ENCODE measurements at places on chromosomes 1 and 21. TPM values are rescaled to one million over a fixed set of nuclear protein-coding genes. Genes with fewer than 3 reads are reported as not detected.

GRCh38 chr1:48916130-48917069 lies 139.7 kb upstream of the BEND5 start:
- peak; percentile 70 for DNase-seq

- DNase-seq = no peak
Observed at GRCh38 chr1:58896246-58897183, 112.7 kb upstream of the JUN start.

- no peak for DNase-seq
Observed at GRCh38 chr1:160074865-160075264, 4.9 kb upstream of the KCNJ10 start.

- no peak for DNase-seq
Observed at GRCh38 chr1:162857850-162858249, 3.1 kb downstream of the CCDC190 start.

DNA sequence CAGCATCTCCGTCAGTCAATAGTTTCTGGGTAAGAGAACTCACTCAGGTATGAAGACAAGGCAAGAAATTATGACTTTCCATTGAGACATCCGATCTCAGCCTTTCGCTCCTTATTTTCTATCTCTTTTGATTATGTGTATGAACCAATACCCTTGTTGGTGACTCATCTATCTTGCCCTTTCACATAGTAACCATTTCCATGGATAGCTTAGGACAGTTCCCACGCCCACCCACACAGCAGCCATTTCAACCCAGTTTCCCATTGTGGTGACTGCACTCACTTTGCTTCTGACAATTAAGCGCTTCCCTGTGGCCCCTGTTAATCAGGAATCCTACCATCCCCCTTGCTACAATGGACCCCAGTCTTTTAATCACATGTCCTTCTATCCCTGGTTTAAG lies 210.6 kb upstream of the ADGRL2 start:
- no peak for DNase-seq

DNA sequence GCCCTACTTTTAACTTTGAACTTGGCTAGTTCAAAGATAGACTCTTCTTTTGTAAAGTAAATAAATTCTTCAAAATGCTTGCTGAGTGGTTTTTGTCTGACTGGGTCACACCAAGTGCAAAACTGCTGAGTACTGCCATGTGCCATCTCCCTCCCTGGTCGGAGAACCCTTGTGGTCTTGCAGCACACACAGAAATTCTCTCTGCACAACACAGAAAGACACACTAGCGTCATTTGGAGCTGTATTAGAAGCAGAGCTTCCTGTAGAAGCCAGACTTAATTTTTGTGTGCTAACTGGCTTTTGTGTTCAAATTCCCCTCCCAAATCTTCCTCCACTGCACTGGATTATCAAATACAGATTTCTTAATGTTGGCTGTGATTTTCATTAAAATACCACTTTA lies 2.5 kb downstream of the PSMB4 start:
- peak; percentile 70 for DNase-seq

- no peak for DNase-seq
Observed at GRCh38 chr1:155316922-155317321, 3.8 kb upstream of the RUSC1 start.

DNA sequence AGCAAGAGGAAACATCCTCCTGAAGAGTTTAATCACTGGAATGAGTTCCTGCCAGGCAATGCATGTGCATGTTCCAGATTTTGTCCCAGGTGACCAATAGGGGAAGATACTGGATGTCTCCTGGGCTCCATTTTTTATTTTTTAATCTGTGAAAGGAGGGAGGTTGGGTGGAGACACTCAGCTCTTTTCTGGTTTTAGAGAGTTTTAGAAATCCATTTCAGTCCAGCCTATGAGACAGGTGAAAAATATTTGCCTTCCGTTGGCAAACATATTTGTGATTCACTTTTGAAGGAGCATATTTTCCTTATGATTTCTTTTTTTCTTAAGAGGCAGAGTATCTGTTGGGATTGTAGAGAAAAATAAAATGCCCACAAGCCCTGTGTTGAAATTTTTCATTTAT lies 70.7 kb downstream of the ABCA4 start:
- DNase-seq = no peak

DNA sequence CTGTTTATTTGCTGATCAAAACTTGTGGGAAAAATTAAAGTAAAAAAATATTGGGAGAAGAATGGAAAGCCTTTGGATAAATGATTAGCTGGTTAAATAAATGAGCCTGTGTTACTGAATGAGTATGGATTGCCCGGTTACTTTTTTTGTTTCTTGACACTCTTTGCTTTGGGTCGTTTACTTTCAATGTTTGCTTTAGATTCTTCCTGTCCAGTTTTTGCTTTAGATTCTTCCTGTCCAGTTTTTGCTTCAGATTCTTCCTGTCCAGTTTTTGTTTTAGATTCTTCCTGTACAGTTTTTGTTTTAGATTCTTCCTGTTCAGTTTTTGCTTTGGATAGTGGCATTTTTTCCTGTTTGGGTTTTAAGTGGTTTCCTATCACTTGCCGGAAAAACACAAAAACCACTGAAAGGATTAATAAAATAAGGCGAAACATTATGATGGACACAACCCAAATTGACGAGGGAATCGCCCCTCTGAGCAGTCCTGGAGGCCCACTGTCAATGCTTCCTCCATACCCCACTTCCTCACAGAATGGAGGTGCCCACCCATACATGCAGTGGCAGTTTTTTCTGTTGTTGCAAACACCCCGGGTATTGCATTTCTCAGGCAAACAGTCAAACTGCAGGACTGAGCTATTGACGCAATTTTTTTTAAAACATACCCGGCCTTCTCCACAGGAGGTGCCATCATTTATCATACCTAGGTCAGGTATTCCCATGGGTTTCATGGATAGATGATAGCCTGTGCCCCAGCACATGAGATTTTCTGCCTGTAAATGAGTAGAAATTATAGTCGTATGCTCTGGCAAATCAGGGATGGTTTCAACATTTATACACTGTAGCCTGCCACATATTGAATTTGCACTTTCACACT lies 2.3 kb downstream of the ADAM30 start:
- no peak for DNase-seq

- DNase-seq = peak; percentile 87
Observed at GRCh38 chr1:222829868-222830267, 15.0 kb downstream of the DISP1 start.

- DNase-seq = no peak
Observed at GRCh38 chr1:156766298-156767100, 836 bp upstream of the PRCC start.

DNA sequence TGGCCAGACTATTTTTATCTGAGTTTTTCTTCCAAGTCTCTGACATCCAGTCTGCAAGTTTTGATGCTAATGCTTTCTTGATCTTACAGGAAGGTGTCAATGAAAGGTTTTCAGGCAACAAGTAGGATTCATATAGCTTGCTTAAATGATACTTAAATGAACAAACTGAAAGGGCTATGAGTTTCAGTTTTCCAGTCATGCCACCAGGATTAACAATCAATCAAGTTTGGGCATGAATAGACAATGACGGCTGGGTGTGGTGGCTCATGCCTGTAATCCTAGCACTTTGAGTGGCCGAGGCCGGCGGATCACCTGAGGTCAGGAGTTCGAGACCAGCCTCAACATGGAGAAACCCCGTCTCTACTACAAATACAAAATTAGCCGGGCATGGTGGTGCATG lies 34.3 kb upstream of the SLC16A1 start:
- no peak for DNase-seq

GRCh38 chr1:160177231-160177630 lies 13.1 kb upstream of the CASQ1 start:
- no peak for DNase-seq

- no peak for DNase-seq
Observed at GRCh38 chr1:61482170-61482734, 242.7 kb downstream of the TM2D1 start.

GRCh38 chr1:33426916-33427315 lies 4.0 kb downstream of the PHC2 start:
- no peak for DNase-seq

GRCh38 chr1:20151906-20152598 lies 12.9 kb downstream of the PLA2G2F start:
- DNase-seq = peak; percentile 72

DNA sequence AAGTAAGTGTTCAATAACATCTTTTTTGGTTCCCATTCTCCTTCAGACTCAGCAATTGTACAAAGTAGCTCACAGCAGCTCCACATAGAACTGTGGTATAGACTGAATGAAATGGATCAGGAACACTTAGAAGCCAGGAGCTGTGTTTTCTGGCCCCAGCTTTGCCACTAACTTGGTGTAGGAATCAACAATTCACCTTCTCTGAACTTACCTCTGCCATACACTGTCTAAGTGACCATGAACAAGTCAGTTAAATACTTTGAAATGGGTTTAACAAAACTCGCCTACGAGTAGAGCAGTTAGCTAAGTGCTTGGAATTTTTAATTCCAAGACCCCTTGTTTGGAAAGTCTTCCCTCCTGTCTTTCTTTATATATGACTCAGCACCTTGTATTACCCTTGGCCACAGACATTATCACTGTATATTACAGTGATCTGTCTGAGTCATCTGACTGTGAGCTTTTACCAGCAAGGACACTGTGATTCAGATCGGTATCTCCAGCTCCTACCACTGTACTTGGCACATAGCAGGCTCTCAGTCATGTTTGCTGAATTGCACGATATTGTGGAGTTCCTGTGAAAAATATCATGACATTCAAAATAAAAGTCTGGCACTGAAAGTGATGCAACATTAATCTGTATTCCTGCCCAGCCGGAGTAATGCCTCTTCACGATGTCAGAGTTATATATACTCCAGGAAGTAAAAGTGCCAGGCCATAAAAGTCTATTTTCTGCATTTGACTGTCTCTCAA lies 101.7 kb upstream of the BEND5 start:
- no peak for DNase-seq

- peak; percentile 71 for DNase-seq
Observed at GRCh38 chr1:43554444-43554992, 23.8 kb downstream of the PTPRF start.

DNA sequence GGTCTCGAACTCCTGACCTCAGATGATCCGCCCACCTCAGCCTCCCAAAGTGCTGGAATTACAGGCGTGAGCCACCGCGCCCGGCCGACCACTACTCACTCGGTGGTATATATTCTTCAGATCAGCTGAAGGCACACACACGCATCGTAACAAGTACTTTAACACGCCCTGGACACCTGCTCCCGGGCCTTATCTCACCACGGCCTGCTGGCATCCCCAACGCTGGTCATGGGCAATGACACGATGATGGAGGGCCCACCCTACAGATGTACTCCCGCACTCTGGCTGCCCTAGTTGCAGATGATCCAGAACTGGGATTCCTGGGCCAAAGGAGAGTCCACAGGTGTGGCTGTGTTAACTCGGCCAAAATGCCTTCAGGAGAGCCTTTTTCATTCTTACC lies 11.6 kb downstream of the UBE2J2 start:
- DNase-seq = no peak

GRCh38 chr1:184485751-184486723 lies 99.2 kb downstream of the C1orf21 start:
- DNase-seq = no peak

DNA sequence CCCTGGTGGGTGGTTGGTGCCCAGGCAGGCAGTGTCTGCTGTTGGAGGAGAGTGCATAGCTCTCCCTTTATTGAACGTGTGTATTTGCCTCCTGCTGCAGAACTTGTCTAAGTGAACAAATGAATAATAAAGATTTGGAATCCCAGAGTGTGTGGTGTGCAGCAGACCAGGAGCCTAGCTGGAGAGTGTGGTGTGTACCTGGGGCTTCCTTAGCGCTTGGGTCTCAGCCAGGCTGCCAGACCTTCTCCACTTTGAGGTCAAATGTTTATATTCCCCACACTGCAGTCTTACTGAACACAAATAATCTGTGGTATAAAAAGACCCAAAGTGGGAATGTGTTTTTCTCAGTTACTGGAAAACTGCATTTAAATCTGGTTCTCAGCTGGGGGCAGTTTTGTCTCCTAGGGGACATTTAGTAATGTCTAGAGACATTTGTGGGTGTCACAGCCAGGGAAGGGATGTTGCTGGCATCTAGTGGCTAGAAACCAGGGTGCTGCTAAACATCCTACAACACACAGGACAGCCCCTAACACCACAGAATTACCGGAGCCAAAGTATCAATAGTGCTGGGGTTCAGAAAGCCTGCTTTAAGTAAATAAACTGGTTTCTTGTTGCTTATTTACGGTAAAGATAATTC lies 23.6 kb downstream of the SLC37A1 start:
- peak; percentile 16 for DNase-seq

DNA sequence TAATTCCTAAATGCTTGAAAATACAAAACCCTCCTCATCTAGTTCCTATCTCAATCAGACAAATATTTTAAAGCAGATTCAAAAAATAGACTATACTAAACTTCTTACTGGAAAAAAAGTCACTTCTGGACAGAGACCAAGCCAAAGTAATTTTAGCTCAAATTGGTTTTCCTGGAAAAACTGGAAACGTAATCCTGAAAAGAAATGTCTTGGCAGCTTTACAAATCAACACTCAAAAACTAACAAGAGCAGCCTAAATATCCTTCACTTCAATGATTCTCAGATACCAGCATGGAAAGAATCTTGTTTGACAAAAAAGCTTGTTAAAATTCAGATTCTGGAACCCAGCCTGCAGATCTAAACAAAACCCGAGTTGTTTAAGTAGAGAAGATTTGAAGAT lies 9.1 kb upstream of the GPR88 start:
- DNase-seq = no peak

GRCh38 chr1:159930634-159931033 lies 5.3 kb upstream of the TAGLN2 start:
- no peak for DNase-seq

GRCh38 chr1:94954263-94955220 lies 27.6 kb upstream of the CNN3 start:
- no peak for DNase-seq

DNA sequence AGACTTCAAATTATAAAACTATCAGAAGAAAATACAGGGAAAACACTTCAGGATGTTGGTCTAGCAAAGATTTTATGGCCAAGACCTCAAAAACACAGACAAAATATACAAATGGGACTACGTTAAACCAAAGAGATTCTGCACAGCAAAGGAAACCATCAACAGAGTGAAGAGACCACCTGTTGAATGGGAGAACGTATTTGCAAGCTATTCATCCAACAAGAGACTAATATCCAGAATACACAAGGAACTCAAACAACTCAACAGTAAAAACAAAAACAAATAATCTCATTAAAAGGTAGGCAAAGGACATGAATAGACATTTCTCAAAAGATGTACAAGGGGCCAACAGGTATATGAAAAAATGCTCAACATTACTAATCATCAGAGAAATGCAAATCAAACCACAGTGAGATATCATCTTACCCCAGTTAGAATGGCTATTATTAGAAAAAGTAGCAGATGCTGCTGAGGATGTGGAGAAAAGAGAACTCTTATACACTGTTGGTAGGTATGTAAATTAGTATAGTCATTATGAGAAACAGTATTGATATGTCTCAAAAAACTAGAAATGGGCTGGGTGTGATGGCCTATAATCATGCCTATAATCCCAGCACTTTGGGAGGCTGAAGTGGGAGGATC lies 112.6 kb downstream of the LRIG2 start:
- no peak for DNase-seq

The FCAMR gene
- total RNA-seq = not detected

The DMBX1 gene
- 0.03 TPM for total RNA-seq

The DNASE2B gene
- total RNA-seq = 0.18 TPM

The MR1 gene
- 12.4 TPM for total RNA-seq

The CHODL gene
- total RNA-seq = not detected

The TMEM81 gene
- total RNA-seq = 1.9 TPM

The MPL gene
- total RNA-seq = not detected

The CADM3 gene
- 1.5 TPM for total RNA-seq

The RRAGC gene
- 19.3 TPM for total RNA-seq

The ABCA4 gene
- total RNA-seq = not detected

The CCT3 gene
- total RNA-seq = 507 TPM

The PRDM15 gene
- total RNA-seq = 4.2 TPM

The MYOG gene
- total RNA-seq = not detected
